Stimulated activated CD4-positive, alpha-beta T cell treated with anti-CD3 and anti-CD28 coated beads, Interleukin-4, amount 100 ng/mL, for 1 hour (primary cell): ENCODE measurements at places on chromosomes 6 and 20.

GRCh38 chr6:92977018-92977417 is 442.3 kb downstream of the EPHA7 start:
- no peak for DNase-seq

DNA sequence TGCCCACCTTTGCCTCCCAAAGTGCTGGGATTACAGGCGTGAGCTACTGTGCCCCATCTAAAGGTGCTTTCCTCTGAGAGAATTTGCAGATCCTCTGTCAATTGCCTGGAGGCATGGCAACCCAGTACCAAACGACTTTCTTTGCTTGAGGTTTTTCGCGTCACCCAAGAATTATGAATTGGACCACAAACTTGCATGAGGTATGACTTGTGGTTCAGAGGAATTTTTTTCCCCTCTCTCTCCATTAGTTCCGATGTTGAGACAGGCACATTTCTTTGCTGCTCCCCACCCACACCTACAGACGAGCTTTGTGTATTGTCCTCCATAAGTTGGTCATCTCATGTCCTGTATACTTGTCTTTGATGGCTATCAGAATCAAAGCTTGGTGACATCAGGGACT is 11.8 kb upstream of the SCAF8 start:
- no peak for DNase-seq

GRCh38 chr6:83615025-83615999 is 93.6 kb downstream of the SNAP91 start:
- no peak for DNase-seq

- DNase-seq = no peak
These were observed 124.7 kb upstream of the SPACA1 start for GRCh38 chr6:87922947-87923330.

GRCh38 chr6:119961450-119961849 is 611.9 kb upstream of the MAN1A1 start:
- DNase-seq = no peak

- no peak for DNase-seq
These were observed 9.6 kb upstream of the MANBAL start for GRCh38 chr20:37279820-37280219.
